Large intestine (tissue), 12 donors: ENCODE measurements at places on chromosomes 6 and 20. TPM values are rescaled to one million over a fixed set of nuclear protein-coding genes. Genes with fewer than 3 reads are reported as not detected.

TGM3 gene
- polyA plus RNA-seq, result 0.25 TPM

MLN gene
- polyA plus RNA-seq, result 154 TPM

OXT gene
- 5.2 TPM for polyA plus RNA-seq

MAP7 gene
- polyA plus RNA-seq, result 37.2 TPM

GRCh38 chr6:10421158-10421920, 6.5 kb upstream of the TFAP2A start:
- H3K4me1 ChIP-seq, result peaks cover 11% of the 10 kb centered on the region
- H3K27ac ChIP-seq, result no peak overlapping the region
- H3K36me3 ChIP-seq, result no peaks in the 10 kb centered on the region
- no peak overlapping the region for H3K4me3 ChIP-seq
- no peak for DNase-seq

GRCh38 chr6:17161076-17161475, 59.2 kb downstream of the STMND1 start:
- H3K27ac ChIP-seq, result no peak overlapping the region
- no peaks in the 10 kb centered on the region for H3K4me1 ChIP-seq
- H3K36me3 ChIP-seq, result no peaks in the 10 kb centered on the region
- no peak overlapping the region for H3K4me3 ChIP-seq
- no peaks in the 10 kb centered on the region for H3K27me3 ChIP-seq
- DNase-seq, result no peak

- peaks cover 17% of the 10 kb centered on the region for H3K4me1 ChIP-seq
- peaks cover 44% of the 10 kb centered on the region for H3K27me3 ChIP-seq
- H3K4me3 ChIP-seq, result peak overlapping the region; percentile 35
- DNase-seq, result no peak
These were observed 15.8 kb downstream of the AARS2 start for GRCh38 chr6:44297063-44298038.

GRCh38 chr20:59331721-59332329, 31.4 kb downstream of the EDN3 start:
- peaks cover 3% of the 10 kb centered on the region for H3K4me1 ChIP-seq
- peaks cover 5% of the 10 kb centered on the region for H3K27me3 ChIP-seq
- no peak overlapping the region for H3K27ac ChIP-seq
- no peak overlapping the region for H3K4me3 ChIP-seq
- no peak for DNase-seq
- H3K36me3 ChIP-seq, result no peaks in the 10 kb centered on the region

DNA sequence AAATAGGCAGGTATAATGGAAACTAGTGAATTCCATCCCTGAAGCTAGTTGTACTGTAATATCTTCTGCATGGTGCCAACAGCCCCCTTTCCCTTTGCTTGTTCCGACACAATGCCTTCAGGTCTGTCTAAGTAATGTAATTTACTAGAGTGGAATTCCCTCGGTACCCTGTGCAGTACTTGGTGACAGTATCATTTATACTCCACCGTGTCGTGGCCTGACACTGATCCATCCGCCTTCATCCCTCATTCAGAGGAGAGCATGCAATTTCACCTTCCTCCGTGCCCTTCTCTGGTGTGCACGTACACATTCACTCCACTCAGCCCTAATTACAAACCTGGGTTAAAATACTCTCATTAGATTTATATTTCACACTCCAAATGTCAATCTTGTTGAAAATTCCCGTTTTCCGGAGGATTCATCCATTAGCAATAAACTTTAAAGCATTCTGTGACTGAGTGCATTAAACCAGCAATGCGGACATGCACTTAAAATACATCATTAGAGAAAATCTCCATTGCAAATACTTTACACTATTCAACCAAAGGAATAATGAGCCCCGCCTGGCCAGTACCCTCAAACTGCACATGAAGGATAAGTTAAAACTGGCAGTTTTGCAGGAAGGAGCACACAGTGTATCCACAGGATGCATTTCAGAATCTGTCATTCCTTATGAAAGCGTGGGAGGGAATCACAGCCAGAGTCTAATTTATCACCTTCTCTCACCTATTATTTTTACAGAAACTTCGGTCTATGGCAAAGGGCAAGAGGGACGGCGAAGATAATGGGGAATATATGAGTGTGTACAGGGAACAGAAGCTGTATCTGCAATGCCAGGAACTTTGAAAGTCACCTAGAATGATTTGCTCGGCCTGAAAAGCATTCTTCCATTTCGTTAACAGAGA, 182.5 kb downstream of the GJA10 start:
- no peaks in the 10 kb centered on the region for H3K36me3 ChIP-seq
- no peak overlapping the region for H3K27ac ChIP-seq
- DNase-seq, result no peak
- H3K27me3 ChIP-seq, result no peaks in the 10 kb centered on the region

DNA sequence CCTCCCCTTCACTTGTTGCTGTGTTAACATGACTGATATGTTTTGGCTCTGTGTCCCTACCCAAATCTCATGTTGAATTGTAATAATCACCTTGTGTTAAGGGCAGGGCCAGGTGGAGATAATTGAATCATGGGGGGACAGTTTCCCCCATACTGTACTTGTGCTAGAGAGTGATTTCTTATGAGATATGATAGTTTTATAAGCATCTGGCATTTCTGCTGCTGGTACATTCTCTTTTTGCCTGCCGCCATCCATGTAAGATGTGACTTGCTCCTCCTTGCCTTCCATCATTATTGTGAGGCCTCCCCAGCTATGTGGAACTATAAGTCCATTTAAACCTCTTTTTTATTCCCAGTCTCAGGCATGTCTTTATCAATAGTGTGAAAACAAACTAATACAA, 185.0 kb downstream of the TBX18 start:
- no peaks in the 10 kb centered on the region for H3K4me1 ChIP-seq
- no peaks in the 10 kb centered on the region for H3K27me3 ChIP-seq
- no peaks in the 10 kb centered on the region for H3K36me3 ChIP-seq
- DNase-seq, result no peak
